HFF-Myc (cell line): ENCODE measurements at places on chromosomes 7 and 10.

DNA sequence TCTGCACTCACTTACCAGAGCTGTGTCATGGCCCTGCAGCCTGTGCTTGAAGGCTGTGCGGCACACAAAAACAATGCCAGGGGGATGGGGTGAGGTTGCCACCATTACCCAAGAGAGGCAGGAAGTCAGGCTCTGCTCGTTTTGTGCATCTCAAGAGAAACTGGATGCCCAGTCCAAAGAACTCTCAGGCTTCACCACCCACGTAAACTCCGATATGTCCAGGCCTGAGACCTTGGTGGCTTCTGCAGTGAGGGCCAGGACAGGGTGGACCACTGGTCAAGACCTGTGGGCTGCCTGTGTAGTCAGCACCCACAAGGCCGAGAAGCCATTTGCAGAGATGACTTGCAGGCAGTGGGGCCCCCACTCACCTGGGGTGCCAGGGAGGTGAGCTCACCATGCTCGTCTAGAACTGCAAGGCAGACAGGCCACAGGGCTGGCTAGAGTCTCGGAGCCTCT, 54.7 kb upstream of the EBF3 start:
- DNase-seq, result no peak

DNA sequence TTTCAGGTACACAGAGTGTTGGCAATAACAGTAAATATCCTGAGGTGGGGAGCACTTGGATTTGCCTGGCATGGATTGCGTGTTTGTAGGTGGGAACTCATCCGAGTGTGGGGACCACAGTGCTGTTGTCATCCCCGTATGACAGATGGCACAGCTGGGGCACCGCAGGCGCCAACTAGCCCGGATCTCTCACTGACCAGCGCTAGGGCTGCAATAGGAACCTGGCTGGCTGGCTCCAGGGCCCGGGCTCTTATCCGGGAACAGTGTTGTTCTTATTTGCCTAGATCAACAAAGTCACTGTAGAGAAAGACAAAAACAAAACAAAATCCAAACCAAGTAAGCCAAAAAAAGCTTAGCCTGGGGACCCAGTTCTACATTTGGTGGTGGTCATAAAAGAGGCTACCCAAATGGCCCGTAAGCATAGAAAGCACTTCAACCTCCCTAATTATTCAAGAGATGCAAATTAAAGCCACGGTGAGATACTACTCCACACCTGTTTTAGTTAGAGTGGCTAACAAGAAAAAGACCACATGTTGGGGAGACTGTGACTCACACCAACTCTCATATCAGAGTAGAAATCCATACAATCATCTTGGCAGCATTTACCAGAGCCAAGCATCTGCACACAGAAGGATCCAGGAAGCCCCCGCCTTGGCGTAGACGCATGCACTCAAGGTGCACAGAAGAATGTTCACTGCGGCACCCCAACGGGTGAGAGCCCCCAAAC, 27.2 kb upstream of the PFKFB3 start:
- no peak for DNase-seq

- no peak for DNase-seq
These were observed 29.7 kb downstream of the CHST12 start for GRCh38 chr7:2432910-2433712.

DNA sequence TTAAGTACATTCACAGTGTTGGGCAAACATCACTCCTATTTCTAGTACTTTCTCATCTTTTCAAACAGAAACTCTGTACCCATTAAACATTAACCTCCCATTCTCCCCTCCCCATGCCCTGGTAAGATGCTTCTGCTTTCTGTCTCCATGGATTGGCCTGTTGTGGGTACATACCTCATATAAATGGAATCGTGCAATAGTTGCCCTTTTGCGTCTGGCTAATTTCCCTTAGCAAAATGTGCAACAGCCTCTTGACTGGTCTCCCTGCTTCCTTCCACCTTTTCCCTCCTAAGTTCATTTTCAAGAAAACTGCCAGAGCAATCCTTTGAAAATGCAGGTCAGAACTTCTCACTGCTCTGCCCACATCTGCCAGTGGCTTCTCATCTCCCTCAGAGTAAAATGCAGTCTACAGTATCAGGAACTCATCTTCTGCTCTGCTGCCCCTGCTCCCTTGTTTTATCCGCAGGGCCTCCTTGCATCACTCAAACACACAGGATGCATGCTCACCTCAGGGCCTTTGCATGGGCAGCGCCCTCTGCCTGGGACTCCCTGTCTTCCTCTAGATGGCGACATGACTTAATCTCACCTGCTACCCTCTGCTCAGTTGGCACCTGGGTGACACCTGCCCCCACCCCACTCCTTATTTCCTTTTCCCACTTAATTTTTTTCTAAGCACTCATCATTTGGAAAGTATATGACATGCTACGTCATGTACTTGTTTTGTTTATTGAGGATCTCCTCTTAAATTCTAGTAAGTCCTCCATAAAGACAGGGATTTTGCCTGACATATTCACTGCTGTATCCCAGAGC, 44.3 kb upstream of the ECHDC3 start:
- no peak for DNase-seq

DNA sequence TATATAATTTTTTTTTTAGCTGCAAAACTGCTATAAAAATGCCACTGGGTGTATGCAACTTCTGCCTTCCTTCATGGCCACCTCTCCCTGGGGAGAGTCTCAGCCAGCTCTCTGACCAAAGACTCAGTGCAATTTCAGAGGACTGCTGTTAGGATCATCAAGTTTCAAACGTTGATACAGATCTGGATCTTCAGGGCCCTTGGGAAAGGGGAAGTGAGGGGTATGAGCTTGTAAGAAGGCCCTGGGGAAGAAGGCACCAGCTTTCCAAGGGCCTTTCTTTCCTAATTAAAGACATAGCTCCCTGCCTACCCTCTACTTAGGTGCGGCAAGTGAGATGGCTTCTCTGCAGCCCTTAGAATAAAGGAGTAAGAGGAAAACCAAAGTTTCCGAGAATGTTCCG, 130.4 kb downstream of the CUL2 start:
- no peak for DNase-seq

DNA sequence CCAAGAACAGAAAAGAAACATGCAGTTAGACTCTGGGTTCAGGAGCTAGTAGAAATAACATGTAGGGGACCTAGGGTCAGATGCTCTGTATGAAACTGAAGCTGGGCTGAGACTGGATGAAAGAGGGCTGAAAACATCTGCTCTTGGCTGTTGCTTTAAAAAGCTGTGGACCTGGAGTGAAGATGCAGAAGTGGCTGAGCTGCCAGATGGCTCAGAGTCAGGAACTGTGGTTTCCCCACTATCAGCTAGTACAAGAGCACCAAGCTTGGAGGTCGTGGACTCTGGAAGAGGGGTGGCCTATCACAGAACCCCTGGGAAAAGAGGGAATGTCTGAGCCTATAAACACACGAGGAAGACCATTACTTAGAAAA, 5.9 kb downstream of the ADK start:
- no peak for DNase-seq

DNA sequence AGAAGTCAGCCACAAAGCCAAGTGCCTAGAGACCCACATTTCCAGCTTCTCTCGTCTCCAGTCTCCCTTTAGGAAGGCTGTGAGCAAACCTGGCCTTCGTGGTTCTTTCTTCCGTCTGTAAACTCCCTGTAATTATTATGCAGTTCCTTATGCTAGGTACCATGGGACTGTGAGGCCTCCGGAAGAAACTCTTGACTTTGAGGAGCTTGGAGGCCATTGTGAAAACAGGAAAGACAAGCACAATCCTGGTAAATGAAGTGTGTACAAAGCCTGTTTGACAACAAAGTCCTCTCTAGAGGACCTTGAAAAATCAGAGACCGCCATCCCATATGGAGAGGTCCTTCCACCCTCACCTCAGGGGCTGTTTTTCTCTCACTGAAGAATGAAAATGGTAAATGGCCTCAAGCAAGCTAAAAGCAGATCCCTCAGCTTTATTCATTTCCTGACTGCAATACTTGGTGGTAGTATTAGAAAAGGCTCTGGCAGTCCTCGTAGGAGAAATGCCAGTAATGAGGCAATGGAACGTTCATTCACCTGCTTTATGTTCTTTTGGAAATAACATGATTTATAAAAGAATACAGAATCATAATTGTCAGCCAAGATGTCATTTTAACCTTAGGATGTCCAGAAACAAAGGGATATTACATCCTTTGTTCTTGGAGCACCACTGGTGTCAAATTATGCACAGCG, 926.4 kb downstream of the LRMDA start:
- DNase-seq, result no peak

DNA sequence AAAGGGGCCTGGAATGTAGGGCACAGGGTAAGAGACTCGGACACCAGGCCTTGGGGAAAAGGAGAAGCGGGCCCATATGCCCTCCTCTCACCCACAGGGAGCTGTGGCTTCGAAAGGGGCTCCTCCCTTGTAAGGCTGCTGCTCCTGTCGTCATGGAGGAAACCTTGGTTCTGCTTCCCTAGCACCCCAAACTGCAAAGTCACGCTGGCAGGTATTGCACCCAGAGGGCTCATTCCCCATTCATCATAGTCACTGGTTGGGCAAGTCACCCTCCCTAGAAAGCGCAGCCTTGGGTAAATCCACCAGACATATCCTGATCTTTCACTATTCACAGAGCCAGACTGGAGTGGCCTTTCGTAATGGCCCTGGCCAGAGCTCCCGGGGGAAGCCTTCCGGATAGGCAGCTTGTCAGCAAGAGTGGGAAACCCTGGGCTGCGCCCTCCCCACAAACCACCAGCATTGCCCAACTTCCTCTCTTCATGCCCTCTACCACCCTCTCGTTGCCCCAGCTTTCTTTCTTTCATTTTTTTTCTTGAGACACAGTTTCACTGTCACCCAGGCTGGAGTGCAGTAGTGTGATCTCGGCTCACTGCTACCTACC, 121.0 kb downstream of the HIP1 start:
- no peak for DNase-seq

DNA sequence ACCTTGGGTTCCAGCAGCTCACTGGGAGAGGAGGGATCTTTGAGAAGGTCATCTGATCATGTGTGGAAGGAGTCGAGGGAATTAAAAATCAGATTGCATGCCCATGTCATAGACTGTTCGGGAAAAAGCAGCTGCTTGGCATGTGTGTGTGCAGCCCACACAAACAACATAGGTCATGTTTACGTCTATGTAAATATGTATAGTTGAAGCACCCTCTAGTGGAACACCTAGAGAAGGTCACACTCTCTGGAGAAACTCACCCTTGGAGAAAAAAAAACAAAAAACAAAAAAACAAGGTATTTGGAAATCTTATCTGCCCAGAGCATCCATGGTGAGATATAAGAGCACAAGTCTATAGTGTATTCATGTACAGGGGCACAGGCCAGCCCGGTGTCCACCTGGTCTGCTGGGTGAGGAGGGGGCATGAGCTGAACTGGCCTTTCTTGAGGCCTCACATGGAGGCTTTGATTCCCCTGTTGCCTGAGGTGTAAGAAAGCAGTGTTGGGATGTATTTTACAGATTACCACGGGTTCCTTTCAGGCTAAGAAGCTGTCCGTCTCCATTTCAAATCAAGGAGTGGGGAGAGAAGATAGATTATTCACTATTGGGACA, 98.0 kb downstream of the NPY start:
- DNase-seq, result no peak

- no peak for DNase-seq
These were observed 18.7 kb downstream of the MYO1G start for GRCh38 chr7:44960011-44960580.

GRCh38 chr7:26469188-26469587, 177.5 kb downstream of the SNX10 start:
- no peak for DNase-seq

GRCh38 chr7:74025730-74026129, 2.2 kb upstream of the ELN start:
- DNase-seq, result no peak

DNA sequence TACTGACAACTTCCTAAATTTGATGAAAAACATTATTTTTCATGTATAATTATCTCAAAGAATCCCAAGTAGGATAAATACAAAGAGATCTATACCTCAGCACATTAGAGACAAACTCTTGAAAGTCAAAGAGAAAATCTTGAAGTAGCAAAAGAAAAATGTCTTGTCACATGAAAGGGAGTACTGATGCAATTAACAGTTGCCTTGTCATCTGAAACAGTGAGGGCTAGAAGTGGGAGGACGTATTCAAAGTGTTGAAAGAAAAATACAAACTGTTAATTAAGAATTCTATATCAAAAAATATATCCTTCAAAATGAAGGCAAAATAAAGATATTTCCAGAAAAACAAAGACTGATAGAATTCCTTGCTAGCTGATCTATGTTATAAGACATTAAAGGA, 35.5 kb upstream of the ARHGAP22 start:
- DNase-seq, result no peak
